ENCODE measurements at places on chromosomes 7 and 10. TPM values are rescaled to one million over a fixed set of nuclear protein-coding genes. Genes with fewer than 3 reads are reported as not detected.

- no peaks in the 10 kb centered on the region for H3K4me1 ChIP-seq
- DNase-seq = no peak
- H3K36me3 ChIP-seq = no peaks in the 10 kb centered on the region
- H3K27me3 ChIP-seq = no peaks in the 10 kb centered on the region
- H3K27ac ChIP-seq = no peak overlapping the region
Measured at GRCh38 chr10:126551202-126551601, 119.3 kb downstream of the C10orf90 start.

- no peak overlapping the region for H3K27ac ChIP-seq
- no peaks in the 10 kb centered on the region for H3K4me1 ChIP-seq
- H3K36me3 ChIP-seq = no peaks in the 10 kb centered on the region
- H3K4me3 ChIP-seq = no peak overlapping the region
- H3K27me3 ChIP-seq = peaks cover 20% of the 10 kb centered on the region
Measured at GRCh38 chr7:25392588-25393338, 164.5 kb upstream of the NPVF start.

- H3K27me3 ChIP-seq = peaks cover 12% of the 10 kb centered on the region
- H3K27ac ChIP-seq = no peak overlapping the region
- DNase-seq = no peak
- no peaks in the 10 kb centered on the region for H3K4me1 ChIP-seq
- H3K4me3 ChIP-seq = no peak overlapping the region
Measured at GRCh38 chr10:30828680-30829079, 199.1 kb upstream of the LYZL2 start.

Gene LDB3
- total RNA-seq = not detected

GRCh38 chr10:15516256-15517085 lies 145.4 kb upstream of the FAM171A1 start:
- H3K27ac ChIP-seq = no peak overlapping the region
- H3K4me3 ChIP-seq = no peak overlapping the region
- no peaks in the 10 kb centered on the region for H3K36me3 ChIP-seq
- no peaks in the 10 kb centered on the region for H3K4me1 ChIP-seq

- H3K27ac ChIP-seq = no peak overlapping the region
- no peak overlapping the region for H3K4me3 ChIP-seq
- peaks cover 8% of the 10 kb centered on the region for H3K27me3 ChIP-seq
- no peaks in the 10 kb centered on the region for H3K36me3 ChIP-seq
- H3K4me1 ChIP-seq = no peaks in the 10 kb centered on the region
Measured at GRCh38 chr10:69715156-69715898, 85.3 kb downstream of the FAM241B start.

DNA sequence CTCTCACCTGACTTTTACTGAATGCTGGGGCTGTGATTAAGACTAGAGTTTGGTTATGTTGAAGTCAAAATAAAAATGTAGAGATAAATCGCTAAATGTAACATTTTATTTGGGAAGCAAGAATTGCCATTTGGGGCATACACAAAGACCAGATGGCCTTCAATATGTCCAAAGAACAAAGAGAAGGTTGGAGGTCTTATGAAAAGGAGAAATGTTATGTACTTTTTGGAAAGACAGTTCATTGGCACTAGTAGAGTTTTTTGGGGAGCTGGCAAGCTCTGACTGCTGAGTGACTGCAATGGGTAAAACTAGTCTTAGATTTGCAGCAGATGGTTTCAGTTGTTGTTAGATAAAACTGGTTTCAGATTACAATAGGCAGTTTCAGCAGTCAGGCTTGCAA lies 35.6 kb upstream of the GALNT17 start:
- H3K27me3 ChIP-seq = no peaks in the 10 kb centered on the region
- no peak for DNase-seq
- no peak overlapping the region for H3K4me3 ChIP-seq
- H3K36me3 ChIP-seq = no peaks in the 10 kb centered on the region
- H3K4me1 ChIP-seq = no peaks in the 10 kb centered on the region
- no peak overlapping the region for H3K27ac ChIP-seq

- H3K36me3 ChIP-seq = peaks cover under 1% of the 10 kb centered on the region
- no peaks in the 10 kb centered on the region for H3K27me3 ChIP-seq
- peak overlapping the region; percentile 61 for H3K4me3 ChIP-seq
Measured at GRCh38 chr10:24894309-24894708, 58.1 kb downstream of the PRTFDC1 start.

- H3K4me3 ChIP-seq = no peak overlapping the region
- no peaks in the 10 kb centered on the region for H3K27me3 ChIP-seq
Measured at GRCh38 chr7:107209565-107209964, 40.8 kb downstream of the HBP1 start.

Gene CDH23
- 0.17 TPM for total RNA-seq

Gene CYP2C8
- 1.0 TPM for total RNA-seq

DNA sequence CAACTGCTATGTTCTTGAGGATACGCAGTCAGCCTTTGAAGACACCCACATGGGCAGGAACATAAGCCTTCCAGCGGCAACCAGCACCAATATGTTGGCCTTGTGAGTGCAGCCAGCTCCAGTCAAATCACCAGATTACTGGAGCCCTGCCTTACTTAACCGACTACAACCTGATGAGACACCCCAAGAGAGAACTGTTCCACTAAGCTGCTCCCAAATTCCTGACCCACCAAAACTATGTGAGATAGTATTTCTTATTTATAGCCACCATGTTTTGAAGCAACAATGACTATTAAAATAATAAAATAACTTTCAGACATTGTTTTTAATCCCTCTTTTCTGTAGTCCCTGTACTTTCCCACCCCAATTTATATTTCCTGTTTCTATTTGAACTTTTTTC lies 179.6 kb downstream of the ADK start:
- H3K27ac ChIP-seq = peak overlapping the region; percentile 19
- no peak overlapping the region for H3K4me3 ChIP-seq
- peaks cover 11% of the 10 kb centered on the region for H3K4me1 ChIP-seq
- peaks cover 43% of the 10 kb centered on the region for H3K36me3 ChIP-seq

GRCh38 chr10:88216976-88217375 lies 353.6 kb downstream of the PTEN start:
- H3K4me1 ChIP-seq = peaks cover 17% of the 10 kb centered on the region
- no peak for DNase-seq
- no peak overlapping the region for H3K27ac ChIP-seq
- no peak overlapping the region for H3K4me3 ChIP-seq
- no peaks in the 10 kb centered on the region for H3K27me3 ChIP-seq
- H3K36me3 ChIP-seq = no peaks in the 10 kb centered on the region

Gene MKX
- not detected for total RNA-seq

DNA sequence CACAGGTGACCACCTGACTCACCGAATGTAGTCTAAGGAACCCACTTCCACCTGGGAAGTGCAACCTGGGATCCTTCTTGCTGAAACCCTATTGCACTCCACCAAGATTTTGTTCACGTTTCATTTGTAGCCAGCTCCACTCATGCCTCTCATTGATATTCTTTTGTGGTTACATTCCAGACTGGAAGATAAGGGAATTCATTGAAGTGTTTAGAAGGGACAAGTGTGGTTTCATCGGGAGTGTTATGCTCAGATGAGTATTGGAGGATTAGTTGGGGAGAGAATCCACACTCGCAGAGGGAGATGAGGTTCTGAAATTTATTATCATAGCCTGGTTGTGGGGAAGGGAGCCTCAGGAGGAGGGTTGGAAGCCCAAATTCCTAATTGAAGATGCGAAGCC lies 320.4 kb downstream of the KCNMA1 start:
- H3K4me1 ChIP-seq = no peaks in the 10 kb centered on the region
- no peaks in the 10 kb centered on the region for H3K36me3 ChIP-seq
- no peak for DNase-seq
- H3K27me3 ChIP-seq = no peaks in the 10 kb centered on the region
- H3K4me3 ChIP-seq = no peak overlapping the region
- no peak overlapping the region for H3K27ac ChIP-seq

DNA sequence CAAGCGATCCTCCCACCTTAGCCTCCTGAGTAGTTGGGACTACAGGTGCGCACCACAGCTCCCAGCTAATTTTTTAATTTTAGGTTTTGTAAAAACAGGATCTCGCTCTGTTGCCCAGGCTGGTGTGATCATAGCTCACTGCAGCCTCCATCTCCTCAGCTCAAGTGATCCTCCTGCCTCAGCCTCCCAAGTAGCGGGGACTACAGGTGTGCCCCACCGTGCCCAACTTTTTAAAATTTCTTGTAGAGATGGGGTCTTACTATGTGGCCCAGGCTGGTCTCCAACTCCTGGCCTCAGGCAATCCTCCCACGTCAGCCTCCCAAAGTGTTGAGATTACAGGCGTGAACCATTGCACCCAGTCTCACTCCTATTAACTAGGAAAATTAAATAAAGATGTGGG lies 7.5 kb downstream of the TMEM225B start:
- no peaks in the 10 kb centered on the region for H3K36me3 ChIP-seq
- no peak for DNase-seq
- H3K27me3 ChIP-seq = no peaks in the 10 kb centered on the region
- no peak overlapping the region for H3K4me3 ChIP-seq
- no peaks in the 10 kb centered on the region for H3K4me1 ChIP-seq

GRCh38 chr10:78844960-78845607 lies 223.7 kb upstream of the ZMIZ1 start:
- DNase-seq = no peak
- no peaks in the 10 kb centered on the region for H3K4me1 ChIP-seq
- H3K27me3 ChIP-seq = no peaks in the 10 kb centered on the region
- H3K4me3 ChIP-seq = no peak overlapping the region
- no peak overlapping the region for H3K27ac ChIP-seq

DNA sequence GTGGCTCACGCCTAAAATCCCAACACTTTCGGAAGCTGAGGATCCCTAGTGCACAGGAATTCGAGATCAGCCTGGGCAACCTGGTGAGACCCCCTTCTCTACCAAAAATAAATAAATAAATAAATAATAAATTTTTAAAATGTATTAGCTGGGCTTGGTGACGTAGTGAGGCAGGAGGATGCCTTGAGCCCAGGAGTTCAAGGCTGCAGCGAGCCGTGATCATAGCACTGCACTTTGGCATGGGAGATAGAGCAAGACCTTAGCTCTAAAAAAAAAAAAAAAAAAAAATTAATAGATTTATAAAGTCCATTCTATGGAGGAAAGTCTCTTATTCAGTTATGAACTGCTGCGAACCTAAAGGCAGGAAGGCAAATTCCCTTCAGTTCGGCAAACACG lies 1.1 kb upstream of the PTPN12 start:
- peaks cover 37% of the 10 kb centered on the region for H3K4me1 ChIP-seq
- peak overlapping the region; percentile 98 for H3K4me3 ChIP-seq
- peaks cover 8% of the 10 kb centered on the region for H3K36me3 ChIP-seq

DNA sequence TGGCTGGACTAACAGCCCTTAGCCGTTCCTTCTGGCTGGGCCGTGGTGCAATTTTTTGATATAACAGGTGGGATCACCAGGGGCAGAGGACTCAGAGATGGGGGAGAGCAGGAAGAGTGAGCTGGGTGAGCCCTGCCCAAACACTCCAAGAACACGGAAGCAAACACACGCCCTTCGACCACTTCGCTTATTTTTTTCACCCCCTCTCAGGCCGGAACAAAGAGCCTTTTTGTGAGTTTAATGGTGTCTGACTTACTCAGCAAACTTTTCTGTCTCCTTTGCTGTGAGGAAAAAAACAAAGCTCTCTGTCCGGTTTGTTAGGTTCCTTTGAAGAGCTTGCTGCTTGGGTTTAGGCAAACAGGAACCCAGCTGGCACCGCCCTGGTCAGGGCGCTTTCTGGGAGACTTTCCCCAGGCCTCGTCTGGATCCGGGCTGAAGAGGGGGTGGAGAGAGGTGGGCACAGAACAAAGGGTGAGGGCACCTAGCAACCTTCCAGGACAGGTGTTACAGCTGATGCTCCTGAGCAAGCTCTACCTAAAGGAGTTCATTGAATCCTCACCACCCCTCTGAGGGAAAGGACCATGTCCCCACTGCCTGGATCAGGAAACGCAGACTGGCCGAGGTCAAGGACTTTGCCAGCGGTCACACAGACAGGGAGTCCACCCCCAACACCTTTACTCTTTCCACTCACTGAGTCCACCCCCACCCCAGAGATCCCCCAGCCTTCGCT lies 23.3 kb downstream of the CALML3 start:
- no peak overlapping the region for H3K4me3 ChIP-seq
- H3K27ac ChIP-seq = no peak overlapping the region
- DNase-seq = no peak
- H3K27me3 ChIP-seq = peaks cover 1% of the 10 kb centered on the region

Gene PROSER2
- 0.17 TPM for total RNA-seq

GRCh38 chr7:26200444-26201246 lies at the start of gene HNRNPA2B1:
Gene HNRNPA2B1 (minus strand): TSS chr7:26200746. CDS start chr7:26200577, 169 bp downstream.
- peaks cover 55% of the 10 kb centered on the region for H3K4me1 ChIP-seq
- no peaks in the 10 kb centered on the region for H3K27me3 ChIP-seq
- H3K4me3 ChIP-seq = peak within 1 kb of the TSS; percentile 99
- peak; percentile 95 for DNase-seq
- H3K36me3 ChIP-seq = peaks cover 68% of the 10 kb centered on the region

GRCh38 chr7:107501593-107501992 lies 31.7 kb downstream of the GPR22 start:
- no peak for DNase-seq
- no peaks in the 10 kb centered on the region for H3K27me3 ChIP-seq
- peaks cover 11% of the 10 kb centered on the region for H3K36me3 ChIP-seq

DNA sequence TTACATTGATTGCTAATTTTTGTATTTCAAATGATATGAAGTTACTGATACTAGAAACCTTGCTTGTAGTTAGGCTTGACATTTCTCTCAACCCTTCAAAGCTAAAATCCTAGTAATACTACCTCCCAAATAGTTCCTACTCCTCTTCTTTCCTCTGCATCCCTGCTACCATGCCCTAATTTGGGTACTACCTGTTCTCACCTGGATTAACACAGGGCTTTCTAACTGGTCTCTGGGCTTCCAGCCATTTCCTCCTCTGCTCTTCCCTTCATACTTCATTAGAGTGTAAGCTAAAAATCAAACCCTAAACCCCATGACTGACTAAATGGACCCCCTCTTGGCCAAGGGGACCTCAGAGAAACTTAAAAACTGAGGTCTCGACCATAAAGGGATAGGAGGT lies 112.4 kb downstream of the CHCHD3 start:
- H3K36me3 ChIP-seq = peaks cover 31% of the 10 kb centered on the region
- no peak for DNase-seq
- peaks cover 9% of the 10 kb centered on the region for H3K4me1 ChIP-seq
- no peak overlapping the region for H3K27ac ChIP-seq
- H3K27me3 ChIP-seq = no peaks in the 10 kb centered on the region

DNA sequence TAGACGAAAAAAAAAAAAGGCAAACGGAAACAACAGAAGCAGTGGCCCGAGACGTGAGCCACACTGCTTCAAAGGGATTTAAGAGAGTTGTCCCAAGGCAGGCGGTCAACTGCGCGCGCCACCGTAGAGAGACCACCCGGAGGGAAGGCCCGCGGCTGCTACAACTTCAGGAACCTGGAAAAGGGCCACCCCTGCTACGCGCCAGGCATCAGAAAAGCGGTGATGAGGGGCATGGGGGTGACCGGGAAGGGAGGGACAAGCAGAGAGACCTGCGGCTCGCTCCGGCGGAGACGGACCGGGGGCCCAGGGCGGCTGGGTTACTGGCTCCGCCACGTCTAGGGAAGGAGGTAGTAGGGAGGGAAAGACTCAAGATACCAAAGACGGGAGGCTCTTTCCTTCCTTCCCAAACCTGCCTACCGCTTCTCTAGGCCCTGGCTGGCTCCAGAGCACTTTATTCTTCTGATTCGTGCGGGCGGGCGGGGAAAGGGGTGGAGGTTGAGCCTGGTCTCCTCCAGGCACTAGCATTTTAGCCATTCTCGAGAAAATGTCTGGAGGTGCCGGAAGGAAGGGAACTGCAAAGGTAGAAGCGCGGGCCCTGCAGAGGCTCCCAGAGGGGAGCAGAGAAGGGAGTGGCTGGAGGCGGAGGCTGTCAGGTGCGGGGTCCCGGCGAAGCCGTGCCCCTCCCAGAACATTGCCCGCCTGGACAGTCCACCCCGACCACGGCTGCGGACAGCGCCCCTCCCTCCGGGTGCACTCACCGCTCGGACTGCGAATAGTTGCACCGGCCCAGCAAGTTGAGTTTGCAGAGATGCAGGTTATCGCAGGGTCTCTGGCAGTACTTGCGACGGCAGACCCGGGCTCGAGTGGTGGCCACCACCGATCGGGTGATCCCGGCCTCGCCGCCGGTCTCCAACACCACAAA lies 993 bp downstream of the ZC3HAV1 start:
- no peaks in the 10 kb centered on the region for H3K27me3 ChIP-seq
- peaks cover 26% of the 10 kb centered on the region for H3K36me3 ChIP-seq
- peak overlapping the region; percentile 90 for H3K4me3 ChIP-seq
- H3K27ac ChIP-seq = peak overlapping the region; percentile 97
- peaks cover 53% of the 10 kb centered on the region for H3K4me1 ChIP-seq

All from activated B cell treated with CpG ODN at 0.5 μM for 24 hours (primary cell).